ENCODE measurements at places on chromosomes 12 and 14.

DNA sequence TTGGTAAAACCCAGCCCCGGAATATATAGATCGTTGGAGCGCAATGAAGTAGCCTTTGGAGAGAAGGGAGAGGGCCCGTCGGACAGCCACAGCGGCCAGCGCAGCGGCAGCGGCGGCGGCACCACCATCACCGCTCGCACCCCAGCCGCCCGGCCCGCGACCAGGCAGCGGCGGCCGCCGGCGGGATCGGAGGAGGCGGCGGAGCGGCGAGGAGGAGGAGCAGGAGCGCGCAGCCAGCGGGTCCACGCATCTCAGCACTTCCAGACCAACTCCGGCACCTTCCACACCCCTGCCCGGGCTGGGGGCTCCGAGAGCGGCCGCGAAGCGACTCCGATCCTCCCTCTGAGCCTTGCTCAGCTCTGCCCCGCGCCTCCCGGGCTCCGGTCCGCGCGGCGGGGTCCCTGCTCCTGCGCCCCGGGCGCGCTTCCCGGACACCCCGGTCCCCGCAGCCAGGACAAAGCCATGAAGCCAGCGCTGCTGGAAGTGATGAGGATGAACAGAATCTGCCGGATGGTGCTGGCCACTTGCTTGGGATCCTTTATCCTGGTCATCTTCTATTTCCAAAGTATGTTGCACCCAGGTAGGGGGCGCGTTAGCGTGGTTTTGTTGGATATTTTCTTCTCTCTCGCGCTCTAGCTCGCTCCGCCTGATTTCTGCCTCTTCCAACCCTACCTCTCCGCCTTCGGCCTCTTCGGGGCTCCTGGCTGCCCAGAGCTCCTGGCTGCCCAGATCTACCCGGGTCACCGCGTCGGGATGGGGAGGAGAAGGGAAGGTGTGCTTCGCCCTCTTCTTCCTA lies 400 bp downstream of the CHST11 start:
- no peak for DNase-seq

DNA sequence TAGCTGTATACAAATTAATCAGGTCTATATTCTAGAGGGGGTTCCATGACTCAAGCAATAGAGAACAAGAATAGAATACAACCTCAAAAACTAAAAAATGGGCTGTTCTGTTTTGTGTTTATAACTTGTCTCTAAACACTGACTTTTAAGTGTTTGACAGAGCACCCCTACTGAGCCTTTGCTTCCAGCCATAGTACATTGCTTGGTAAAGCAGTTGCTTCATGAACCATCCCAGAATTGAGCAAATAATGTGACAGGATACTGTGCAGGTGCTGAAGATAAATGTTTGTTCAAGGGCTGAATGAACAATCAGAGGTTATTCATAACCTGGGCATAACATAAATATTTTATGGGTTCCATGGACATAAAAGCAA lies 11.5 kb downstream of the SPTSSA start:
- no peak for DNase-seq

DNA sequence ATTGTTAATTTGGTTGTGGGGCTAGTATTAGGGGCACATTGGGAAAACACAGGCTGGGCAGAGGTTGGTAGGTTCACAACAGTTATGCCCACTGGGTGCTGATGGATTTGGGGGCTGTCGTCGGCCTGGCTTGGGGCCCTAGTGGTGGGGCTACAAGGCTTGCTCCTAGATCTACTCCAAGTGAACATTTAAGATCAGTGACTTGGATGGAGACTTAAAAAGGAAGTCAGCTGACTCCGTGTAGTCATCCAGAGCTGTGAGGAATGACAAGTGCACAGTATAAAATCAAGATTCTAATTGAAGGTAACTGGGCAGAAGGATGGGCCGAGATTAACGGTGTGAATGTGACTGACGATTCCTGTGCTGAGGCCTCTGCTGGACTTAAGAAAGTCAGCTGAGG lies 12.8 kb upstream of the NR4A1 start:
- DNase-seq: no peak

GRCh38 chr12:11433664-11434063 lies 38.3 kb upstream of the PRB2 start:
- DNase-seq: no peak

- DNase-seq: no peak
Measured at GRCh38 chr14:88882236-88882635, 57.8 kb downstream of the TTC8 start.
